ENCODE measurements at places on chromosomes 6 and 20.
A peak's percentile ranks its signal among the peaks of the same experiment; 100 is the strongest.

DNA sequence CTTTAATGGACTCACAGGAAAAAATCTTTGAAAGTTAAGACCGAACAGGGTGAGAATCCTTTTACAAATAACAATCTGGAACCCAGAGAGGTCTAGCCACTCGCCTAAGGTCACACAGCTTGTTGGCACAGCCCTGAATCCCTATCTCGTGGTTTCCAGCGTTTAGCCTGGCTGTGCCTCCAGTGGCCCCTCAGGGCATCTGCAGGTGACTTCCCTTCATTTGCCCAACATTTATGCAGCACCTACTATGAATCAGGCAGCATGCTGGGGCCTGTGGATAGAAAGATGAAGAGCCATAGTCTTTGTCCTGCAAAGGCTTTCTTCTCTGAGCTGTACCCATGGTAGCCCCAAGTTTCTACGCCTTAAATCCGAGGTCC is 2.6 kb upstream of the NR2E1 start:
- DNase-seq, result no peak

GRCh38 chr6:93787841-93788240 is 368.5 kb upstream of the EPHA7 start:
- no peak for DNase-seq

GRCh38 chr6:155157101-155157500 is 106.7 kb upstream of the CLDN20 start:
- DNase-seq, result no peak

GRCh38 chr20:62823688-62824475 is 7.0 kb downstream of the COL9A3 start:
- no peak for DNase-seq

DNA sequence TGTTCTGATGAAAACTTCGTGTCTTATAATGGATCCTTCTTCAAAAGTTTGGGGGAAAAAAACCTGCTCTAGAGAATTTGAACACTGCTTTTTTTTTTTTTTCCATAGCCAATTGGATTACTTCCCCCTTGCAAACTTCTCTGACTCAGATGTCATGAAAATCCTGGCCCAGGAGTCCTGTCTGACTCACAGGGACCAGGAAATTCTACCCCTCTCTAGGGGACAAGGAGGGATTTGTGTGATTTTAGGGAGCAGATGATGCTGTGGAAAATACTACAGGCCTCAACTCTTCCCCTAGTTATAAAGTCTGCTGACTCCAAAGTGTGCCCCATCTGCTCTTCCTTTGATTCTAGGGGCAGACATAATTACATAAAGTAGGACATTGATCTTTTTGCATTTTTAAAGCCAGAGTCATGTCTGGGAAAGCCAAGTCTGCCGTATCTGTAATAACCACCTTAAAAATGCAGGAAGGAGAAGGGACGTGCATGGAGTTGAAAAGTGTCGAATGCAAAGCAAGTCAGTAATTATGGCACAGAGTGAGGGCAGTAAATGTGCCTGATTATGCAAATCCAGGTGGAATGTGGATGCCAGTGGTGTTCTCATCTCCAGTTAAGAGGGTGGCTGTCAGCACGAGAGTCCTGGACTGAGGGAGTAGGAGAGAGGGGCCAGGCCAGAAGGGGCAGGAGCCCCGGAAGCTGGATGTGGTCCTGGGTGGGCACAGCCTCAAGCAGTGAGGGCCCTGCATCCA is 144.3 kb upstream of the SULF2 start:
- DNase-seq, result no peak

GRCh38 chr20:62675156-62675876 is 33.0 kb downstream of the SLCO4A1 start:
- no peak for DNase-seq

- DNase-seq, result peak; percentile 69
Observed at GRCh38 chr20:41034239-41034638, 5.6 kb downstream of the TOP1 start.

GRCh38 chr6:134416418-134417154 is 98.7 kb upstream of the SGK1 start:
- DNase-seq, result no peak

- DNase-seq, result peak; percentile 65
Observed at GRCh38 chr20:25081065-25081729, 744 bp downstream of the VSX1 start.

GRCh38 chr6:83822629-83823169 is 30.5 kb upstream of the RIPPLY2 start:
- DNase-seq, result no peak

- no peak for DNase-seq
Observed at GRCh38 chr6:160348223-160349019, at the start of gene SLC22A3. SLC22A3 (plus strand) TSS chr6:160348378; CDS start chr6:160348420, 42 bp downstream.

DNA sequence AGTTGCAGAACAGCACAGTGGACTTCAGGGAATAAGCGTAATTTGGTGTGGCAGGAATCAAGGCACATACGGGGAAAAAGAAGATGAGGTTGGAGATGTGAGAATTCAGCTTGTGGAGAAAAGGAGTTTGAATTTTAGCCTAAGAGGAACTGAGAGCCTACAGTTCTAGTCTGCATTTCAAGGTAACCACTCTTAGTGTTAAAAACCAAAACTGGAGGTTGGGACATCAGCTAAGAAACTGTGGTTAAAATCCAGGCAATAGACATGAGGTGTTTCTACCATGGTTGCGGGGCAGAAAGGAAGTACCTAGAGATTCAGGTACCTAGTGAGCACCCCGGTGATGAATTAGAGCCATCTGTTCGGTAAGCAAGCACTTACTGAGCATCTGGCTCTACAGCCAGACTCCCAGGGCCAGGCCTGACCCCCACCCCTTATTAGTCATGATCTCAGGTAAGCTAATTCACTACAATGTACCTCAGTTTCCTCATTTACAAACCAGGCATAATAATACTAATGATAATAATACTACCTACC is 44.4 kb downstream of the FAXC start:
- DNase-seq, result no peak

DNA sequence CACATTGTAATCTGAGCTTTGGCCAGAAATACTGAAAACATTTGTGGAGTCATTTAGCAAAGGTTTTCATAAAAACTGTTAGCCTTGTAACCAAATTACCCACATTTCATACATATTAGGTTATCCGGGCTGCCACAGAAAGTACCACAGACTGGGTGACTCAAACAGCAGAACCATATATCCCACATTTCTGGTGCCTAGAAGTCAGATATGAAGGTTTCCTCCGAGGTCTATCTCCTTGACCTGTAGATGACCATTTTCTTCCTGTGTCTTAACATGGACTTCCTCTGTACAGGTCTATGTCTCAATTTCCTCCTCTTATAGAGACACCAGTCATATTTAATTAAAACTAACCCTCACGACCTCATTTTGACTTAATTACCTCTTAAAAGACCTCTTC is 49.5 kb upstream of the SMIM28 start:
- DNase-seq, result no peak

GRCh38 chr6:11971154-11971553 is 41.0 kb upstream of the HIVEP1 start:
- no peak for DNase-seq

- DNase-seq, result no peak
Observed at GRCh38 chr20:15857173-15857784, 716.0 kb downstream of the KIF16B start.

DNA sequence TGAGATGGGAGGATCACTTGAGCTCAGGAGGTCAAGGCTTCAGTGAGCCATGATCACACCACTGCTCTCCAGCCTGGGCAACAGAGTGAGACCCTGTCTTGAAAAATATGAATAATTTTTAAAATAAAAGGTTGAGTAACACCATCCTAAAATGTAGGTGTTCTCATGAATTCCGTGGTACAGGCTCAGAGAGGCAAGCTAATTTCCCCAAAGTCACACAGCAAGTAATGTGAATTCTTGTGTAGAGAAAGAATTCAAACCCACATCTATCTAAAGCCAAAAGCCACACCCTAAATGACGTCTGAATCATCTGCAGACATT is 80.5 kb downstream of the ZNF217 start:
- no peak for DNase-seq

DNA sequence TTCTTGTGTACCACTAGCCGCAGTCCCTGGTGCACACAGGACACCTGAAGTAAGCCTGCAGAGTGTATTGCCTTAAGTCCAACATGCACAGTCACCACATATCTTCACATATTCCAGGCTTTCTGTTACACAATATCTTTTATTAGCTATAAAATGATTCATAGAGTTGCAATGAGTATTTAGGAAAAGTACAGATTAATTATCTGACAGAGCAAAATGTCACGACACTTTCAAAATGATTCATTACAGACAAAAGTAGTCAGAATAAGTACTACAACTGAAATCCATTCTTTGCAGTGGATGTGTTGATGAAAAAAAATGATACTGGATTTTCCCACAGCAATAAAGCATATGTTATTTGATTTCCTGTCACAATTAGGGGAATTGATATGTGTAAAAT is 199.5 kb upstream of the ASCC3 start:
- DNase-seq, result peak; percentile 2

GRCh38 chr6:47440719-47441118 is 36.9 kb upstream of the CD2AP start:
- DNase-seq, result no peak

DNA sequence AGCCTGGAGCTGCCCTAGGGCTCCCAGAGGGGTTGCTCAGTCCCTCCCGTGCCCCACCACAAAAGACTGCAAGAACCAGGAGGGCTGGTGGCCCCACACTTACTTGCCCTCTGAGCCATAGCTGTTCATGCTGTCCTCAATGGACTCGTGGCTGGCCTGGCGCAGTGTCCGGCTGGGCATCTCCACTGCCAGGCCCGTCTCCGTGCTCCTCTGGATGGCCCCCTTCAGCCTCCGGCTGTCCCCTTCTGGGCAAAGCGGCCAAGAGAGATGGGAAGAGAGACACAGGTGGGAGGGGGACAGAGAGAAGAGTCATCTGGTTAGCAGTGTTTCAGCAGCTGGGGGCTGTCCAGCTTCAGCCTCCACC is 25.5 kb downstream of the KCNK15 start:
- no peak for DNase-seq

DNA sequence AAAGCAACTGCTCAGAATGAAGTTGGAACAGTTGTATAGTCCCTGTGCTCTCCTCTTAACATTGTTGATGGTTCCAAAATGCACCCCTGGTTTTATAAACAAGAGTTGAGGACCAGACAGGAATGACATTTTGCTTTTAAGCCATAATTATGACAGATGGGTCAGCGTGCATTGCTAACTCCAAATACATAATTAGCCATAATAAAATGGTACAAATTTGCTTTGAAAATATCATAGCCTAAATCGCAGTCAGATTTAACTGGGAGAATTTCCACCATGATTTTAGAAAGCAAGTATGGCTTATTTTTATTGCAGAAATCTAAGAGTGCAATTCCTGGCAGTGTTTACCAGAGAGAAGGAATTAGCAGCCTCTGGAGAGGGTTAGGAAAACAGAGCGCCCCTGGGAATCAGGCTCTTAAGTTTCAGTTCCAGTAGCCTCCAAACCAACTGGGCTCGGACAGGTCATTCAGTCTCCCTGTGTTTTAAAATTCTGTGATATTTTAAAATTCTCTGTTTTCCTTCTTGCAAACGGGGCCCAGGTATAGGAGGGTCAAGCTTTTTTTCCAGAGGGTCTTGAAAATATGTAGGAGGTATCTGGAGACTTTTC is 302.3 kb downstream of the TBC1D7 start:
- no peak for DNase-seq

DNA sequence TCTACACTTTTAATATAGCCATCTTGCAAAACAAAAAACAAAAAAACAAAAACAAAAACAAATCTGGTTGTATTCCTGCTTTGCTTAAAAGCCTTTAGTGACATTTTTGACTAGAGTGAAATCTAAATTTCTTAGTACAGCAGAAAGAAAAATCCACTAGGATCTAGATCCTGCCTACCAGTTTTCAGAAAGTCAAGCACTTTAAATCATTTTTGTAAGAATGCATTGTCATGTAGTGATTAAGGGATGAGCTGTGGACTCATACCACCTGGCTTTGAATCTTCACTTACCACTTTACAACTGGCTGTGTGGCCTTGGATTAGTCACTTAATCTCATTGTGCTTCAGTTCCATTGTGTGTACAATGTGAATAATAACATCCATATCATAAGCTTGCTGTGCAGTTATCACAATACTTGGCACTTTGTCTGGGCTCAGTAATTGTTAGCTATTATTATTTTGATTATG is 4.0 kb downstream of the MKKS start:
- DNase-seq, result peak; percentile 32

DNA sequence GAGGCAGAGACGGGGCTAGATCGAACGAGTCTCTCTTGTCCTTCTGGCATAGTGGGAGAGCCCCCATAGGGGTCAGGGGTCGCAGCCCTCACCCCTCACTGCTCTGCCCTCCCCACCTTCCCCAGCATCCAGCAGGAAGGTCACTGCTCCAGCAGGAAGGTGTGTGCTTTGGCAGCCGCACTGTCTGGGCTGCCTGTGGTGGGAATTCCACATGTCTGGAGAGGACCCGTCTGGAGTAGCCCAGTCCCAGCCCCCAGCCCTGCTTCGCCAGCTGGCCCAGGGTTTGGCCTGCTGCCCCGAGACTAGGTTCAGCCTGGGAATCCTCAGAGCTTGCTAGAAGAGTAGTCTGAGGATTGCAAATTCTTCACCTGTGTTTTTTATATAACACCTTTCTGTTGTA is 2.5 kb upstream of the R3HDML start:
- DNase-seq, result no peak

DNA sequence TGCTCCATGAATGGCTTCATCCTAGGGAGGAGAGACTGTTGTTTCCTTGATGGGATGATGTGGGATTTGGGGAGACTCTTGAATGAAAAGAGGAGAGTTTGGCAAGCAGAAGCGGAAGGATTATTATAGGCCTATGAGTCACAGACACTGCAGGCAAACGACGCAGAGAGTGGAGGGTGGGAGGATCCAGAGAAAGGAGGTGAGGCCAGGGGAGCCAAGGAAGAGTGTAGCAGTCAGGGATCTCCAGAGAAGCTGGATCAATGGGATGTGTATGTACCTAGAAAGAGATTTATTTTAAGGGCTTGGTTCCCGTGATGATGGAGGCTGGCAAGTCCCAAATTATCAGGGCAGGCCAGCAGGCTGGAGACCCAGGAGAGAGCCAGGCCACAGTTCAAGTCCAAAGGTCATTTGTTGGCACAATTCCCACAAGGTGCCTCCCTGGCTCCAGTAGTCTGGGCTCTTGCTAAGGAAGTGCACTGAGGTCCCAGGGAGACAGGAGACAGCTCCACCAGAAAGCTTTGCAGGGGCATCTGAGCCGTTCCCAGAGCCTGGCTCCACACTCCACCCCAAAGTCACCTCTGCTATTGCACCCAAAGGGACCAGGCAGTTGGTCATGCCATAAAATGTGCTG is 76.0 kb downstream of the ADTRP start:
- DNase-seq, result peak; percentile 87

DNA sequence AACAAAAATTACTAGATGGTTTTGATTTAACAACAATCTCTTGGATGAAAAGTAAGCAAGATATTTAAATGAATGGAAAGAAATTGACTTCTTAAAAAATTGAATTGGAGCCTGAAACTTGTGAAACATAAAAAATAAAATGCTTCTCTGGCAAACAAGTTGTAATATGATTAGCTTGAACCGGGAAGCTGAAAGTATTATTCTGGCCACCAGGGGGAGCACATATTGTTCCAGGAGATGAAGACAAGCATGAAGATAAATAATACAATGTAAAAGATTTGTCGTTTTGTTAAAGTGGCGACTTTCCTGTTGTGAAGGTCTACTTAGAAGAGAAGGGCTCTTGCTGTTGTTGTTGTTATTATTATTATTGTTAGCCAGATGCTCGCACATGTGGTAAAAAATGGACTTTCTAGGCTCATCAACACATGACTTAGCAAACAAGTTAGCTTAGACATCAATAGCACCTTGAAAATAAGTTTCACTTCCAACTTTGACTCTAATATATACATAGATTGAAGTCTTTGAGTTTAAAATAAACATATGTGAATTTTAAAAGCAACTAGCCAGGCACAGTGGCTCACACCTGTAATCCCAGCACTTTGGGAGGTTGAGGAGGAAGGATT is 14.2 kb downstream of the PAX1 start:
- peak; percentile 57 for DNase-seq

- DNase-seq, result no peak
Observed at GRCh38 chr20:21272679-21273078, 30.5 kb upstream of the XRN2 start.
